Transverse colon (tissue), 4 donors: ENCODE measurements at places on chromosomes 11 and 22. TPM values are rescaled to one million over a fixed set of nuclear protein-coding genes. Genes with fewer than 3 reads are reported as not detected.

DNA sequence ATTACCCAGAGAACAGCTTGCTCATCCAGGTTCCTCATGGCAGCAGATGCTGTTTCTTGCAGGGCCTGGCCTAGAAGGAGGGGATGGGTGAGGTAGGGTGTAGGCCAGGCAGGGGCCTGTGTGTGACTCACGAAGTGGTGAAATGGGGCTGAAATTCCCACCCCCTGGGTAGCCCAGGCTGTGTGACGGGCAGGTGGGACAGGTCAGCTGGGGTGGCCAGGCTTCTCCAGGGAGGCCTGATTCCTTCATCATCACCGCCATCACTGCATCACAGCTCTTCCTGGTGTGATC, 83.2 kb downstream of the CACNA1I start:
- DNase-seq = no peak
- H3K27ac ChIP-seq = no peak overlapping the region
- H3K36me3 ChIP-seq = no peaks in the 10 kb centered on the region
- no peak overlapping the region for H3K4me3 ChIP-seq
- no peaks in the 10 kb centered on the region for H3K4me1 ChIP-seq
- peaks cover 28% of the 10 kb centered on the region for H3K27me3 ChIP-seq

- DNase-seq = no peak
- no peak overlapping the region for H3K27ac ChIP-seq
- no peak overlapping the region for H3K4me3 ChIP-seq
These were observed 1.3 kb downstream of the MPPED1 start for GRCh38 chr22:43412808-43413795.

Gene TMEM151A
- 0.55 TPM for total RNA-seq

DNA sequence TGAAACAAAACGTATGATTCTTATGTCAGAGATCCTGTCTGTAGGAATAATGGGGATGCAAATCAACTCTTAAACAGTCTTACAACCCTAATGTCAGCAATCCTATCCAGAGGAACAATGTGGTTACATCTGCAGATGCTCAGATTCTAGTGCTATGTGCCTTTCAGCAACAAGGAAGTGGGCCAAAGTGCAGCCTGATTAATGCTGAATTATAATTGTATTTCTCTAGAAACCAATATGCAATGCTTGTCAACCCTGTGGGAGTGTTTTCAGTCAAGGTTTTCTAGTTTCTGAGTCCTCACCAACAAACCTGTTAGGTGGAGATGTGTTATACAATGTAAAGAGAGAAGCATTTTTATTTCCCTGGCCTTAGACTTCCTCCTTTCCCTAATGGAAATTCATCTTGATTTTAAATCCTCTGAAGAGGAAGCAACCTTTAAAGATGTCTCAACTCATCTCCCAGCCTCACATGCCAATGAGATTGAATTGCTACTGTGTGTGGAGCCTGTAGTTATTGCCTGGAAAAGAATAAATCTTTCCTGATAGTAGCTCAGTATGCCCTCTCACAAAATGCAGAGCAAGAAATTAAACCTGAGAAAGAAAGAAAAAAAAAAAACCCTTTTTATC, 26.2 kb upstream of the TMEM123 start:
- no peaks in the 10 kb centered on the region for H3K36me3 ChIP-seq
- H3K27me3 ChIP-seq = no peaks in the 10 kb centered on the region
- H3K4me3 ChIP-seq = no peak overlapping the region
- peak overlapping the region; percentile 6 for H3K27ac ChIP-seq
- peaks cover 13% of the 10 kb centered on the region for H3K4me1 ChIP-seq

GRCh38 chr11:13964771-13965074, 2.2 kb downstream of the SPON1 start:
- DNase-seq = no peak
- peaks cover 2% of the 10 kb centered on the region for H3K4me1 ChIP-seq
- H3K27ac ChIP-seq = peak overlapping the region; percentile 86
- no peaks in the 10 kb centered on the region for H3K36me3 ChIP-seq

- H3K4me3 ChIP-seq = no peak overlapping the region
- H3K27me3 ChIP-seq = no peaks in the 10 kb centered on the region
- H3K4me1 ChIP-seq = no peaks in the 10 kb centered on the region
- no peak overlapping the region for H3K27ac ChIP-seq
- no peak for DNase-seq
These were observed 88.1 kb downstream of the XRRA1 start for GRCh38 chr11:74860743-74861142.

DNA sequence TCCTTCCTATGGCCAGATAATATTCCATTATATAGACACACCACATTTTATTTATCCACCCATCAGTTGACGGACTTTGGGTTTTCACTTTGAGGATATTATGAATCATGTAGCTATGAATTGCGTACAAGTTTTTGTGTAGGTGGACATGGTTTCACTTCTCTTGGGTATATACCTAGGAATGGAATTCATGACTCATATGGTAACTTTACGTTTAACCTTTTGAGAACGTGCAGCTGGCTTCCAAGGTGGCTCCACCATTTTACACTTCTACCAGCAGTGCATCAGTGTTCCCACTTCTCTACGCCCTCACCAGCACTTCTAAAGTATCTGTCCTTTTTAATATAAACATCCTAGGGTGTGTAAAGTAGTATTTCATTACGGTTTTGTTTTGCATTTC, 112.0 kb downstream of the PLEKHA7 start:
- peaks cover 12% of the 10 kb centered on the region for H3K4me1 ChIP-seq
- no peaks in the 10 kb centered on the region for H3K27me3 ChIP-seq
- no peak overlapping the region for H3K27ac ChIP-seq
- H3K36me3 ChIP-seq = no peaks in the 10 kb centered on the region
- DNase-seq = no peak
- H3K4me3 ChIP-seq = no peak overlapping the region

Gene MPPED1
- total RNA-seq = not detected

- DNase-seq = no peak
- no peak overlapping the region for H3K4me3 ChIP-seq
- no peaks in the 10 kb centered on the region for H3K4me1 ChIP-seq
- H3K27ac ChIP-seq = no peak overlapping the region
- H3K36me3 ChIP-seq = no peaks in the 10 kb centered on the region
These were observed 68.2 kb downstream of the EMSY start for GRCh38 chr11:76512851-76513653.

Gene SLC29A2
- 7.5 TPM for total RNA-seq

- no peaks in the 10 kb centered on the region for H3K27me3 ChIP-seq
- H3K27ac ChIP-seq = no peak overlapping the region
- H3K36me3 ChIP-seq = no peaks in the 10 kb centered on the region
- H3K4me3 ChIP-seq = no peak overlapping the region
These were observed 98.0 kb upstream of the OR5AK2 start for GRCh38 chr11:56890584-56891305.

GRCh38 chr22:18024276-18024939, at the start of gene MICAL3:
Gene MICAL3 (minus strand): TSS chr22:18024561. CDS start chr22:17906812, 117,749 bp downstream.
- DNase-seq = peak; percentile 75
- H3K36me3 ChIP-seq = no peaks in the 10 kb centered on the region
- H3K4me1 ChIP-seq = peaks cover 17% of the 10 kb centered on the region
- peak within 1 kb of the TSS; percentile 84 for H3K4me3 ChIP-seq

DNA sequence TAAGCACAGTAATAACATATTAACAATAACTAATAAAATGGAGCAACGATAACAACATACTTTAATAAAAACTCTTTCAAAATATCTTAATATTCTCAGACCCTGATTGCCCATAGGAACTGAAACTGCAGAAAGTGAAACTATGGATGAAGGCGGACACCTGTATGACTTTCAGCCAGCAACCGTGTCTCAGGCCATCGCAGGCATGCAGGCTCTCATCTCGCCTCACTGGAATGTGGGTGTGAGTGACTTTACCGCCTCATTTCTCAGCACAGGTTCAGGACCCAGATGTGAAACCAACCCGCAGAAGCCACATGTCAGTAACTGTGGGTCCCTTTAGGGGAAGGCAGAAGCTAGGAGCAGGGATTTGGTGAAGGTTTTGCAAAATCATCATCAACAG, 539.1 kb downstream of the FAM181B start:
- no peak overlapping the region for H3K27ac ChIP-seq
- H3K4me3 ChIP-seq = no peak overlapping the region
- no peaks in the 10 kb centered on the region for H3K27me3 ChIP-seq
- H3K36me3 ChIP-seq = no peaks in the 10 kb centered on the region

GRCh38 chr11:22479971-22480720, 142.0 kb downstream of the SLC17A6 start:
- H3K4me1 ChIP-seq = no peaks in the 10 kb centered on the region
- H3K27me3 ChIP-seq = no peaks in the 10 kb centered on the region
- no peak overlapping the region for H3K27ac ChIP-seq
- H3K36me3 ChIP-seq = no peaks in the 10 kb centered on the region
- DNase-seq = no peak
